ENCODE measurements at places on chromosomes 2 and 18.

- DNase-seq: no peak
Observed at GRCh38 chr18:24631243-24632025, 171.0 kb downstream of the HRH4 start.

DNA sequence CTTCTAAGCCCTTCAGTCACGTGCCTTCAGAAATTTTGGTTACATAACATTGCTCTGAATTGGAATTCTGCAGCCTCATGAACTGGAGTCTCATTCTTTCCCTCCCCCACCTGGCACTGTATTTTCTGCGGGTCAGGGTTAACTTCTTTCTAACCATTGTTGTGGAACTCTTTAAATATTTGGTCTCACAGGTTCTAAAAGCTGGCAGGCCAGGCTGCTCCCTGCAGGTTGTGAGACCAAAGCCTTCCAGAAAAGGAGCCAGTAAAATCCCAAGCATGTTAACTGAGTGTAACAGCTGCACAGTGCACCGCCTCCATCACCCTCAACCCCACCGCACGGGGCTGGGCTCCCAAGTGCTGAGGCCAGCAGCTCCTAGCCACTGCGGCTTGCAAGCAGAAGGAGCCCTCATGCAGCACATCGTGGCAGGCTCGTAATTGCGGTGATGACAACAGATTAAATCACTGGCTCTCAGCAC, 174.1 kb upstream of the ALPP start:
- peak; percentile 21 for DNase-seq

GRCh38 chr2:3659447-3660432, 1.7 kb downstream of the ALLC start:
- no peak for DNase-seq

DNA sequence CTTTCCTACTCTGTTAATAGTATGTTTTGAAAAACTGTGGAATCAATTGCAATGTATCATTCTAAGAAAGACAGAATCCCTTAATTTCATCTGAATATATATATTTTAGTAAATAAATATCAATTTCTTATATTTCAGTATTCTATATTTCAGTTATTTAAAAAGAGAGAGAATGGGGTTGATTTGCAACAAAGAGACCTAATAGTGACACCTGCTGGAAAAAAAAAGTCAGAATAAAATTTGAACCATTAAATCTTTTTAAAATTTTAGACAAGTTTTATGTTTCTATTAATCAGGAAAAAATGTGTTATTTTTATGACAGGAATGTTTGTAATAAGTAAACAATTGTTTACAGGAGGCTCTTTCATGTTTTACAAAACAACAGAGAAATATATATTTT, 20.7 kb upstream of the CCNT2 start:
- DNase-seq: no peak

- DNase-seq: no peak
Observed at GRCh38 chr2:210559182-210559581, 2.8 kb downstream of the CPS1 start.

GRCh38 chr2:35298493-35298892, 1057.1 kb upstream of the CRIM1 start:
- DNase-seq: no peak

DNA sequence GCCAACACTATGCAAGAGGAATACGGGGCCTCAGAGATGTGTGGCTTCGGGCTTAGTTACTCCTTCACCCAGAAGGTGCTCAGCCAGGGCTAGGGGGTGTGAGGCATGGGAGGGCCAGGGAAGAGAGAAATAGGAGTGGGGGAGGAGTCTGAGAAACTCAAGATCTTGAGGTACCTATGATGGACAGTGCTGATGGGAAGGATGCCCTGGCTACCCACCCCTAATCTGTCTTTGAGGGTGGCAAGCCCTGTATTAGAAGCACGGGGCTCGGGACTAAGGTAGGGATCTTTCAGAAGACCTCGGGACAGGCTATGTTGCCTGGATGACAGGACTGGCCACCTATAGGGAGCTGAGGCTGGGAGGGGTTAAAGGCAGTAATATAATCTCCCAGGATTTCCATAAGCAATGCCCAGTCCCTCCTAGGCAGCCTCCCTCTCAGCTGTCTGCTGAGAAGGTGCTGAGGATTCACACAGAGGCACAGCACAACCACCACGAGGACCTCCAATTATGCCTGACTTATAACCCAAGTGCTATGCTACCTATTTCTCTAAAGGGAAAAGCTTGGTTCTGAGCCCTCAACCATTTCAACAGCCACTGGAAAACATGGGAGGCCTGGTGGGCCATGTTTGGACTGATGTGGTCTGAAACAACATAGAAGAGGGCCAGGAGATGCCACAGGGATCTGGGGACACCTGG, 23.3 kb downstream of the MTHFD2 start:
- DNase-seq: no peak

GRCh38 chr18:10564975-10565773, 39.3 kb downstream of the NAPG start:
- DNase-seq: no peak

- DNase-seq: no peak
Observed at GRCh38 chr18:9708434-9709303, 568 bp downstream of the RAB31 start.

DNA sequence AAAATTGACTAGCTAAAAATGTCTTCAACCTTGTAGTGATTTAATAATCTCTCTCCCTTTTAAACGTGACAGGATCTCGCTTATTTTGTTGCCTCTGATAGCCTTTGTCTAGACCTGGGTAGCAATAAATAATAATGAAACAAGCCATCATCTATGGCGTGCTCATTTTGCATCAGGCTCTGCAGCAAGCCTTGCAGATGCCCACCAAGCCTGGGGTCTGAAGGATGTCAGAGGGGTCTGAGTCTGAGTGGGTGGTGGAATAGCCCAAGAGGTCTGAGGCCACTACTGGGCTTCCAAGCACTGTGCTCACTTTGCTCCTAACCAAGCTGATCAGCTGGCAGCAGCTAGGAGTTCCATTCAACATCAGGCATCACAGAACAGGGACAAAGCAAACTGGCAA, 109.4 kb downstream of the GYPC start:
- DNase-seq: no peak

DNA sequence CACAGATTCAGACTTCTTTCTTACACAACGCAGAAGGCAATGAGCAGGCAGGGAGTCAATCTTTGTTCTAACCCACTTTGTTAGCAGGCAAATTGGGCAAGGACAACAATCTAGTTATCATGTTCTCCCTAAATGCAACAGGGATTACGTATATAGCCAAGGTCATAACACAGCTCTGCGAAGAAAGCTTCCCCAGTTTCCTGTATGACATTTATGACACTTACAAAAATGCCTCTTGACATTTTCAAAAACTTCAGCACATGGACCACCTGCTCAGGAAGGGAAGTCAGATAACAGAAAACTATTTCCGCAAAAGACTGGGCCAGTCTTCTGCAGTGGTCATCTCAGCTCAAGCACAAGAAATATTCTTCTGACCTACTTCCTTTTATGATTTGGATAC, 106.1 kb downstream of the IRS1 start:
- DNase-seq: no peak

DNA sequence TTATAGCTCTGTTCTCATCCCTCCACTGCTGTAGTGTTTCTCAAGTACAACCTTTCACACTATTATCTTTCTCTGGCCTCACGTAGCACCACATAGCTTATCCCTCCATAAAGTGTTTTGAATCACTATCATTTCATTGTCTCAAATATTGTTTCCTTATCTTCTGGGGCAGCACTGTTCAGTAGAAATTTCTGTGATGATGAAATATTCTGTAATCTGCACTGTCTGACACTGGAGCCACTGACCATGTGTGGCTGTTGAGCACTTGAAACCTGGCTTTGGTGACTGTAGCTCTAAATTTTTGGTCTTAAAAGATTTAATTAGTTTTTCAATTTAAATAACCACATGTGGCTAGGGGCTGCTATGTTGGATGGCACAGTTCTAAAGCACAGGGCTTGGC, 78.9 kb downstream of the CPS1 start:
- DNase-seq: no peak

DNA sequence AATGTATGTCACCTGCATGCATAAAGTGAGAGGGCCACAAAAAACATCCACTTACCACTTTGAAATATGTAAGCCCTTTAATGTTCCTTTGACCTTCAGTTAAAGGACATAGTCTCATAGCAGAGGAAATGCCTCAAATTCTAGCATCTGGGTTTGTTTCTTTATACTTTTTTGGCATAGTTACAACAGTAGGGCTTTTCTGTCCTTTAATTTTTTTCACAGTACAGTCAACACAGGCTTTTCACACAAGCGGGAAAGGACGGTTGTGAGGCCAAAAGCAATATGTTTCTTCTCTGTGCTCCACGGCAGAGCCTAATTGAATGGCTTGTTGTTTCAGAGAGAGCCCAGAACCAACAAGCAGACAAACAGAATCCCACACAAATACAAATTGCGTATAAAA, 57.6 kb downstream of the CRIM1 start:
- no peak for DNase-seq

DNA sequence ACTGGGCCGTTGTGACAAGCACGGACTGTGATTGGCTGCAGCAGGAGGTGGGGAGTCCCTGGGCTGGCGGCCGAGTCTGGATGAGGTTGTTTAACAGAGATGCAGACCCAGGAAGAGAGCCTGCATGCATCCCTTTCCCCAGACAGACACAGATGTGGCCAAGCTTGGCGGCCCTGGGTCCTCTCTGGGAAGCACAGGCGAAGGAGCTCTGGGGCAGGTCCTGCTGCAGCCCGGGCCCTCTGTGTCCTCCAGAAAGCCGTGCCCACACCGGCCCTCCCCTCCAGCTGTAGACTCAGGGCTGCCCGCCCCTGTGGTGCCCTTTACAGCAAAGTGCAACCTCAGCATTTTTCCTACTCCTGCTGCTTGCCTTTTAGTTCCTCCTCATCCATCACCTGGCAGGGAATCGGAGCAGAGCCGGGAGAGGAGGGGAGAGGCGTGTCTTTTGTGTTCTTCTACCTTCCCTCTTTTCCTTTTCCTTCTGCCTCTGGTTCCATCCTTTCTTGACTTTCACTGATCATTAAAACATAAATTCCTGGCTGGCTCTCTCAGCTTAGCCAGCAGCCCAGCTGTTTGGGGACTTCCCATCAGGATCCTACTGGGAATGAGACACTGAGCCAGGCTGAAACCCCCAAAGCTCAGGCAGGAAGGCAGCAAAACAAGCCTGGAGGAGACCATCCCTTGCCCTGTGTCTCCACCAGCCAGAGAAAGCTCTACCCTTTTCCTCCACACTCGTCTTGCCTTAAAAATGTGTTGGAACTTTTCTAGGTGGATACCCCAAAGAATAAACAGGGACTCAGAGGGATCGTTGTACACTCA, 75.0 kb downstream of the CTIF start:
- DNase-seq: peak; percentile 74

GRCh38 chr2:121442889-121443288, 87.8 kb upstream of the RNU4ATAC start:
- no peak for DNase-seq

DNA sequence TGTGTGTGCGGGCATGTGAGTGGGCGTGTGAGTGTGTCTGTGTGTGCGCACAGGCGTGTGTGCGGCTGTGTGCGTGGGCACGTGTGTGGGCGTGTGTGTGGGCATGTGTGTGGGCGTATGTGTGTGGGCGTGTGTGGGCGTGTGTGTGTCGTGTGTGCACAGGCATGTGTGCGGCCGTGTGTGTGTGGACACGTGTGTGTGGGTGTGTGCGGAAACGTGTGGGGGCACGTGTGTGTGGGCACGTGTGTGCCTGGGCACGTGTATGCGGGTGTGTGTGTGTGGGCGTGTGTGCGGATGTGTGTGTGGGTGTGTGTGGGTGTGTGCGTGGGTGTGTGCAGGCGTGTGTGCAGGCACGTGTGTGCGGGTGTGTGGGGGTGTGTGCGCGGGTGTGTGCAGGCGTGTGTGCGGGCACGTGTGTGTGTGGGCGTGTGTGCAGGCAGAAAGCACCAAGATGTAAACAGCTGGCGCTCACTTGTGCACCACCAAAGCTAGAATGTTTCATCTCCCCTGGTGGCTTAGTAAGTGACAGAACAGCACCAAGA, 31.2 kb upstream of the ALKAL2 start:
- DNase-seq: no peak

GRCh38 chr2:111030260-111030891, 90.3 kb upstream of the BCL2L11 start:
- DNase-seq: no peak

- no peak for DNase-seq
Observed at GRCh38 chr2:16117021-16117700, 176.8 kb downstream of the MYCN start.

- DNase-seq: peak; percentile 79
Observed at GRCh38 chr18:11654736-11655605, 34.1 kb upstream of the GNAL start.

- DNase-seq: peak; percentile 53
Observed at GRCh38 chr18:76491776-76492668, 3.0 kb downstream of the ZNF516 start.

GRCh38 chr2:47690132-47690531, 92.8 kb upstream of the MSH6 start:
- no peak for DNase-seq

- DNase-seq: no peak
Observed at GRCh38 chr2:189287982-189288521, 108.5 kb upstream of the COL5A2 start.

DNA sequence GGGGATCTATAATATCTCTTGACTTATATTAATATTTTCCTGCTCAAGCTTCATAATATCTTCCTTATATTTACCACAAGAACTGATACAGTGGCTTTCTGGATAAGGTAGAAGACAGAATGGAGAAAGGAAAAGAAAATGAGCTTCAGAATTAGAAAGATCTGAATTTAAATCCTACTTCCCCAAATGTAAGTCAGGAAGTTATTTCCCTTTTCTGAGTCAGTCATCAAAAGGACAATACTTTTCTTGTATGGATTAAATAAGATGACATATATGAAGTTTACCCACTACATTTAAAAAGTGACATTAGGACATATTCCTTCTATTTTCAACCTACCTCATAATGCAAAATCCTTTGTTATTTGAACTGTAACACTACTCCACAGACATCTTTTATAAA, 19.0 kb downstream of the KRCC1 start:
- no peak for DNase-seq

- no peak for DNase-seq
Observed at GRCh38 chr2:97691166-97691565, 21.7 kb downstream of the C2orf92 start.

DNA sequence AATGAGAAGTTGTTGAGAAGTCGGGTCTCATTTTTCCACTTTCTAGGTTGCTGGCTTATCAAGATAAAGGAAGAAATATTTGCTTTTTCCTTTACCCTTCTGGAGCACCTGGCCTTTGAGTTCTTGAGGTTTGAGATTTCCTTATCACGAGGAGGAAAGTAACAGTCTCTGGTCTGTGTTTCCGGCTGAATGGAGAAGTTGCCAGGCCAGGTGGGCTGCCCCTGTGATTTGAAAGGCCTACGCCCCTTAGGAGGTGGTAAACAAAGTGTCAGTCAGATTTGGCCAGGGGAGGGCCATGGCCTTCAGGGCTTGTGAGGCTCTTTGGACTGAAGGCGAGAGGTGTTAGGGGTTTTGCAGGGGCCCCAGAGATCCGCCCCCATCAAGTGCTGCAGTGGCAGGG, 156.7 kb upstream of the HAAO start:
- DNase-seq: no peak

GRCh38 chr2:30436859-30437435, 10.1 kb upstream of the LCLAT1 start:
- no peak for DNase-seq

GRCh38 chr2:29765721-29766120, 155.7 kb downstream of the ALK start:
- no peak for DNase-seq
